Foreskin melanocyte (primary cell): ENCODE measurements at places on chromosomes 12 and 14.
A peak's percentile ranks its signal among the peaks of the same experiment; 100 is the strongest.

DNA sequence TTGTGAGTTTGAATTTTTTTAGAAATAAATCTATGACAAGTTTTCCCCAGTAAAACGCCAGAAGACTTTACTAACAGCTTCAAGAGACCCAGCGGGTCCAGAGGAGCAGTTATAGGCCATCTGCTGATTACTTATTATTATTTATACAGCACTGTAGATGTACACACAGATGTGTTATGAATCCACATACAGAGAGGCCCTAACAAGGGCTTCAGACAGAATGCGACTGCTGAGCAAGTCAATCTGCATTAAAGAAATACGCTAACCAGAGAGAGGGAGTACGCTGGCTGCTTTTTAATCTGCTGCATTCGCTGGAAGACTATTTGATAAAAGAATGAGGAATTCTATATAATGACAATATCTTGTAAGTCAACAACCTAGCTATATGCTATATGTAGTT lies 32.5 kb downstream of the ATF7 start:
- no peak for DNase-seq

GRCh38 chr14:54652188-54652587 lies 85.3 kb downstream of the SAMD4A start:
- peak; percentile 97 for DNase-seq

GRCh38 chr14:99862136-99862535 lies 68.9 kb downstream of the EML1 start:
- DNase-seq: no peak

- no peak for DNase-seq
Measured at GRCh38 chr14:30885840-30886740, 11.7 kb downstream of the COCH start.

DNA sequence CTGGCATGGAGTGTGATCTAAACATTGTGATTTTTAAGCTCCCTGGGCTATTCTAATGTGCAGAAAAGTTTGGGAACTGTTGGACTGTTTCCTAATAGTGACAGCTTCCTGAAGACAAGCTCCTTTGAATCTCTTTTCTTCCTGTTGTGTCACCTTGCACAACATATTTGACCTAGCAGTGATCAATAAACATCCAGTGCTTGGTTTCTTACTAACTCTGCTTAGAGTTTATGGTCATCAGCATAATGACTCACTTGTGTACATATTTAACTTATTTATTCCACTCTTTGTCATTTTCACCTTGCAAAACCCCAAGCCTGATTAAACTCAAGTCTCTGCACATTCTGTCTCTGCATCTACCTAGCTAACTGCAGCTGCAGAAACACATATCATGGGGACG lies 27.3 kb upstream of the TBC1D30 start:
- DNase-seq: no peak

- DNase-seq: no peak
Measured at GRCh38 chr12:52380271-52380694, 5.2 kb downstream of the KRT84 start.

GRCh38 chr12:119864591-119864990 lies 12.5 kb downstream of the CIT start:
- no peak for DNase-seq

GRCh38 chr12:109595321-109595902 lies 21.8 kb downstream of the MVK start:
- no peak for DNase-seq

DNA sequence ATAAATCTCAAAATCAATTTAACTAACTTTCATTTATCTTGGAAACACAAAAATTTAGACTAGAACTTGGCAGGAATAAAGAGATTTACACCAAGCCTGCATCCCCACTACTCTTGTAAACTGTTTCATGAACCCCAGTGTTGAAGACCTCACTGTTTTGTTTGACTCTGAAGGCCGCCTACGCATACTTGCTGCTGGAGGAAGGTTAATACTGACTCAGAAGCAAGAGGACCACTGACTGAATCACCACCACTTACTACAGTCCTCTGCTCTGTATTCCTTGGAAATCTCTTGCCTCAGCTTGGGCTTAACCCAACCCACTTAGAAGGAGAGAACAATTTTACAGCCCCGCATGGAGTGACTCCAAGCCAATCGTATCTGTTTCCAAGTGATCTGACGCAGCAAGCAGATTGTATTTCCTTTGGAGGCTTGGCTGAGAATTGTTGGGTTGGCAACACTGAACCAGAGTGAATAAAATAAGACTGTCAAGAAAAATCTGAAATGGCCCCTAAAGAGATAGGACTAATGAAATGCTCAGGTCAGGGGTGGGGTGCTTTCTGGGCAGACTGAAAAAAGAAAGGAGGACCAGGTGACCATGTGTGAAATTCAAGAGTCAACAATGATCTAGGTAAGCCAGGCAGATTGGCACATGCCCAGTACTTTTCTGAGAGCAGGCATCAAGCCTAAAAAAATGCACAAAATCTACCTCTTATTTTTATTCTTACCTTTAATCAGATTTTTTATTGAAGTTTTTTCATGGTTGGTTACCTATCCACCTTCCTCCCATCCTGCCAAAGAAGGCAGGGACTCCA lies 248.6 kb downstream of the ZFP36L1 start:
- DNase-seq: no peak

DNA sequence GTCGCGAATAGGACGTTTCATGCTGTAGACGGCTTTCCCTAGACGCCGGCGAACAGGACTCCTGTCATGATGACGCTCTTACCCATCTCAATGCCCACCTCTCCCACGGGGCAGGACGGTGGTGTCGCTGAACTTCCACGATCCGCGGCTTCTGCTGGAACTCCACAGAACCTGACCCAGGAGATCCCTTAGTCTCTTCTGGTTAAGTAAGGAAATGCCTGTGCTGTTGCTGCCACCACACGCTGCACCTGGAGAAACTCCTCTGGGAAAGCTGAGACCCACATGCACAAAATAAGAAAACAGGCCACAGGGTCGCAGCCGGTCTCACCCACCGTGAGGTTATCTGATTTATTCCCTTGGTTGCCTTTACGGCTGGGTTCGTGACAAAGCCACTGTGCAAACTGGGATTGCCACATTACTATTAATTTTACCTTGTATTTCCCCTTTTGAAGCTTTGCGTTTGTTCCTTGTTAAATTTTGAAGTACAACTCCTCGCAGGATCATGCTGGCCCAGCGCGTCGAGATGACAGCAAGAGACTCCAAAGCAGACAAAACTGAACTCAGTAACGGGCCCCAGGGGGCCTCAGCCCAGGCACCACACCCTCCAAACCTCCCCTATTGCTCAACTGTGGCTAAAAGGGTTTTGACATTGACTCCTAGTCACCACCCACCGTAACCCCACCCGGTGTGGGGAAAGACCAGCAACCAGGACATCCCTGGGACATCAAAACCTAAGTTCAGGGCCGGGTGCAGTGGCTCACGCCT lies 9.2 kb upstream of the MMP17 start:
- DNase-seq: no peak

DNA sequence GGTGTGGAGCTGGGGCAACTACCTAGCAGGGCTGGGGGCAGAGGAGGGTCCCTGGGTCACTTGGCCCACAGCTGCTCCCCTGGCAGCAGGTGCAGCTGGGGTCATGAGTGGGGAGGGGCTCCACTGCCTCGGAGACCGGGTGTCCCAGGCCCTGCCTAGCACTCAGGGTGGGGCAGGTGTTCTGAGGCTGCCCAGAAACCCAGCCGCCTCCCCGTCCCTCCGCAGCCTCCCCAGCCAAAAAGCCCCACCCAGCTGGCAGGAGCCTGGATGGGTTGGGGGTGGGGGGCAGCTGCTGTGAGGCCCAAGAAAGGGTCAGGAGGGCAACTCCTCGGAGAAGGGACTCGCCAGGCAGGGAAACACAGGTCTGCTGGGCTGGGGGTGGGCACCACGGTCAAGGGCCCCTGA lies 11.2 kb downstream of the AHNAK2 start:
- DNase-seq: no peak

DNA sequence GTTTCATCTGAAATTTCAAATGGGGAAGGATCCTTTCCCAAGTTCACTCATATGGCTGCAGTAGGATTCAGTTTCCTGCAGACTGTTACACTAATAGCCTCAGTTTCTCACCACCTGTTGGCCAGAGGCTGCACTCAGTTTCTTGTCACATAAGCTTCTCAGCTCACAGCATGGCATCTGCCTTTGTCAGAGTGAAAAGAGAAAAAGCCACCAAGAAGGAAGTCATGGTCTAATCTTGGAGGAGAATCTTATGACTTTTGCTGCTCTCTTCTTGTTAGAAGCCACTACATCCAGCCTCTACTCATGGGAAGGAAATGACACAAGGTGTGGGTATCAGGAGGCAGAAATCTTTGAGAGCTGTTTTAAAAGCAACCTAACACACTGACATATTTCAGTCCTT lies 39.4 kb upstream of the BTG1 start:
- DNase-seq: no peak

GRCh38 chr12:45200491-45201043 lies 15.3 kb upstream of the ANO6 start:
- no peak for DNase-seq

DNA sequence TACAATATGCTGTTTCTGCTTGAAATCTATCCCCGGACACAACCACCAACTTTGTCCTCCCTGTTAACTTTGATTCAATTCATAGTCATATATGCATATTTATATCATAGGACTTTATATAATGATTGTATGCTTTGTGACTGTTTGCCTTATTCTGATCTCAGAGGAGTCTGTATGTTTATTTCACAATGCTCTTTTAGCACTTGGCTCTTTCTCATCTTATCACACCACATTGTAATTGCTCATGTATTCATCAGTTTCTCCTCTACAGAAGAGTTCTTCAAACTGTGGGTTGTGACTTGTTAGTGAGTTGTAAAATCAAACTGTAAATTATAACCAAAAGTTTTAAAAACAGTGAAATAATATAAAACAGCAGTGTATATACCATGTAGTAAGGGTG lies 21.7 kb upstream of the PPM1A start:
- no peak for DNase-seq

DNA sequence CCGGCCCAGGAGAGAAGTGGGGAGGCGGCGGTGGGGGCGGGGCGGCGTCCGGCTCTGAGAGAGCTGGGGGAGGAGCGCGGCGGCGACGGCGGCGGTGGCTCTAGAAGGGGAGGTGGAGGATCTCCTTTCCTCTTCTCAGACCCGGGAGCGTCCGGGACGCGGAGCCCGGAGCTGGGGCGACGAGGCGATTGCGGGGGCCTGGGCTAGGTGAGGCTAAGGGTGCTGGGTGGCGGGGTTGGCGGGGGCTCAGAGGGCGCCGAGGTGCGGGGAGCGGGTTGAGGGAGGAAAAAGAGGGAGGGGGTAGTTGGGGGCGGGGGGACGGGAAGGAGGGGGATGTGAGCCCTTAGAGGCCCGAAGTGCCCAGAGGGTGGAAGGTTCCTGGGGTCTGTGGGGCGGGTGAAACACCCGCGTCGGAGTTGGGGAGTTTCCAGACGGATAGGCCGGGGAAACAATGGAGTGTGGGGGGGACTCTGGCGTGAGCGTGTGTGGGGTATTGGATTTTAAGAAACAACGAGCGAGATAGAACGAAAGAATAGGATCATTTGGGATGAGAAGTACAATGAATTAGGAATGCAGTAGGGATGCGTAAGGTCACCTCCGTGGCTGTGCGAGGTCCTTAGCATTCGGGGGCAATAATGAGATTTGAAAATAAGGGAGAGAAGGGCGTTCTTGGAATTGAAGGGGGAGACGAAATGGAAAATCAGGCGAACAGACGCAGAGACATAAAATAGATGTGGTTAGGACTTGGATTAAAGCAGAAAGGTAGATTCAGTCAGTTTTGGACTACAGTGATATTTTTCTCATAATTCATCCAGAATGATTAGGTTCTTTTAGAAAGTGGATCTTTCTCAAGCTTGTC lies at the start of gene SPATS2:
Gene SPATS2, plus strand, starts transcription at position 82 of the 859 bp plus-strand sequence. CDS start 93,551 bp downstream, outside the sequence.
- peak; percentile 24 for DNase-seq

- no peak for DNase-seq
Measured at GRCh38 chr14:92619671-92620456, 106.3 kb downstream of the RIN3 start.

GRCh38 chr14:67955261-67955660 lies 135.7 kb downstream of the RAD51B start:
- DNase-seq: no peak

- no peak for DNase-seq
Measured at GRCh38 chr12:94111302-94111701, 37.1 kb upstream of the PLXNC1 start.

DNA sequence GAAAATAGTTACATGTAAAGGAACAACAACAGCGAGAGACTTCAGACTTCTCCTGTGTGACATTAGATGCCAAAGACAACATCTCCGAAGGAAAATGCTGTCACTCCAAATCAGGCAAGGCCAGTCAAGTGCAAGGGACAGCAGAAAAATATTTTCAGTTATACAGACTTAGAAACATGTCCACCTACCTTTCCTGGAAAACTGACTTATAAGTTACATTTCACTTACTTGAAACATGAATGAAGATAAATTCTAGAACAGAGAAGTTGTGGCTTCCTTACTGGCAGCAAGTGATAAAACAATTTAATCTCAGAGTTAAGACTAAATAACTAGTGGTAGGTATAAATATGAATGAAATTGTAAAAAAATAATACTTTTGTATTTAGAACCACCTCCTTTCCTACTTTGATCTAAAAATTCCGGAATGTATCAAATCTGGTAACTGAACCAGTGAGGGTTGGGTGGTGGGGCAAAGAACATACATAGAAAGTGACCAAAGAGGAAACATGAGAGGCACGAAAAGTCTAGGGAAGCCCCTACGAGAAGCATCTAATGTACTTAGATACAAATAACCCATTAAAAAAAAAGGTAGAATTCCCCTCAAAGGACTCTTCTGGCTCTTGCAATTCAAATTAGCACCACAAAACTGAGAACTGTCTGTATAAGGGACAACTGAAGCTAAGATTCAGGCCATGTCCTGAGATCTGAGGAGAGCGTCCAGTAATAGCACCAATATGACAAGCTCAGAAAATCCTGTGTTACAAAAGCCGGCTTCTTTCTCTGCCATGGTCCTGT lies 21.2 kb downstream of the MTHFD1 start:
- DNase-seq: no peak

- no peak for DNase-seq
Measured at GRCh38 chr12:104496336-104496735, 39.6 kb downstream of the CHST11 start.

GRCh38 chr12:96143827-96144565 lies 50.2 kb upstream of the ELK3 start:
- DNase-seq: no peak

DNA sequence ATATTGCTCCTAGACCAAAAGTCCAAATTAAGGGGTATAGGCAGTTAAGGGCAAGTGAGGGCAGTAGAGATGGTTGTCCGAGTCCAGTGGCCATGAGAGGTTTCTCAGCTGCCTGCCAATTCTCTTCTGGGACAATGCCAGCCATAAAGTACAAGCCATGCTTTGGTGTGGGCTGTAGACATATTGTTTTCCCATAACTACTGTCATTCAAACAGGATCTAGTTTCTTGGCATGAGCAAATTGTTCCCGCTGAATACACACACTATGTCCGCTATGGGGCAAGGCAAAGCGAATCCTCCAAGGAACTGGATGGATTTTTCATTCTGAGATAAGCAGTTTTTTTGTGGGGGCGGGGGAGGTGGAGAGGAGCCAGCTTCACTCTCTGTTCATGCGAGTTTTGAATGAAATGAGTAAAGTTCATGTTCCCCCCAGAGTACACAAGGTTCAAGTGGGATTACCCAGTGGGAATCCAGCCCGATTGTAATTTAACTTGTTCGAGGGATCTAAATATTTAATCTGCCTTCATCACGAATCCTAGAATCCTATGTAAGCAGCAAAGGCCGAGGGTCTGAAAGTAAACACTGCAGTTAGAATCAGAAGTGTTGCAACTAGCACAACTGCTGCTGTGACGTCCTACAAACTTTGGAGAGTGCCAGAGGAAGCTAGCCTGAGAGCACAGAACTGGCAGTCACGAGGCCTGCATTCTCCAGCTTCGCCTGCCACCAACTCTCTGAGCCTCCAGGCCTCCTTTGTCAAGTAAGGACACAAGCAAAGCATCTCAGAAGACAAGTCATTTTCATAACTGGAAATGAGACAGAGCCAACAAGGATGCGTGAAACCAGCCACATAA lies 137.0 kb downstream of the CRADD start:
- no peak for DNase-seq
